ENCODE measurements at places on chromosomes 16 and 17. TPM values are rescaled to one million over a fixed set of nuclear protein-coding genes. Genes with fewer than 3 reads are reported as not detected.

GPR179 gene
- total RNA-seq, result under 0.01 TPM

RPL23 gene
- 1,439 TPM for total RNA-seq

NUPR1 gene
- 5.4 TPM for total RNA-seq

JUP gene
- total RNA-seq, result 12.8 TPM

CARD14 gene
- total RNA-seq, result not detected

CDH15 gene
- total RNA-seq, result 0.89 TPM

TBC1D3 gene
- not detected for total RNA-seq

HOXB1 gene
- not detected for total RNA-seq

SDR42E1 gene
- total RNA-seq, result under 0.01 TPM

CDRT15L2 gene
- not detected for total RNA-seq

HOXB3 gene
- total RNA-seq, result 5.6 TPM

SPN gene
- not detected for total RNA-seq

TBC1D26 gene
- 0.18 TPM for total RNA-seq

FNDC8 gene
- total RNA-seq, result not detected

PLK1 gene
- total RNA-seq, result 3.3 TPM

PYY gene
- total RNA-seq, result not detected

RAP1GAP2 gene
- total RNA-seq, result 0.30 TPM

KRT16 gene
- not detected for total RNA-seq

TMEM11 gene
- total RNA-seq, result 14.3 TPM

TEKT5 gene
- total RNA-seq, result not detected

NPIPA2 gene
- not detected for total RNA-seq

MT3 gene
- total RNA-seq, result not detected

NOD2 gene
- under 0.01 TPM for total RNA-seq

HSBP1 gene
- 34.4 TPM for total RNA-seq

OR2C1 gene
- total RNA-seq, result 0.14 TPM

VMO1 gene
- not detected for total RNA-seq

C17orf50 gene
- not detected for total RNA-seq

C1QTNF8 gene
- not detected for total RNA-seq

POLR2C gene
- 107 TPM for total RNA-seq

SPDYE4 gene
- not detected for total RNA-seq

EME2 gene
- total RNA-seq, result 20.9 TPM

HLF gene
- total RNA-seq, result not detected

GRAPL gene
- not detected for total RNA-seq

CDC6 gene
- total RNA-seq, result 2.1 TPM

MT1G gene
- not detected for total RNA-seq

TMEM238L gene
- not detected for total RNA-seq

RSKR gene
- 13.2 TPM for total RNA-seq

ATP6V0D1 gene
- 140 TPM for total RNA-seq

EIF4A3 gene
- total RNA-seq, result 154 TPM

INTS2 gene
- total RNA-seq, result 16.3 TPM

ATPAF2 gene
- total RNA-seq, result 15.4 TPM

LGALS9B gene
- total RNA-seq, result not detected

CCDC40 gene
- 5.6 TPM for total RNA-seq

KRTAP1-1 gene
- not detected for total RNA-seq

CSF3 gene
- 3.9 TPM for total RNA-seq

KCNH4 gene
- total RNA-seq, result not detected

SLC35G6 gene
- not detected for total RNA-seq

CTF1 gene
- total RNA-seq, result 2.7 TPM

KRTAP3-2 gene
- total RNA-seq, result not detected

PITPNM3 gene
- 0.78 TPM for total RNA-seq

CTRB1 gene
- total RNA-seq, result not detected

GPR142 gene
- not detected for total RNA-seq

NXN gene
- 55.8 TPM for total RNA-seq

CA10 gene
- not detected for total RNA-seq

CCDC144A gene
- 9.2 TPM for total RNA-seq

All from smooth muscle cell of the umbilical artery (primary cell).